ENCODE measurements at places on chromosomes 6 and 20.

DNA sequence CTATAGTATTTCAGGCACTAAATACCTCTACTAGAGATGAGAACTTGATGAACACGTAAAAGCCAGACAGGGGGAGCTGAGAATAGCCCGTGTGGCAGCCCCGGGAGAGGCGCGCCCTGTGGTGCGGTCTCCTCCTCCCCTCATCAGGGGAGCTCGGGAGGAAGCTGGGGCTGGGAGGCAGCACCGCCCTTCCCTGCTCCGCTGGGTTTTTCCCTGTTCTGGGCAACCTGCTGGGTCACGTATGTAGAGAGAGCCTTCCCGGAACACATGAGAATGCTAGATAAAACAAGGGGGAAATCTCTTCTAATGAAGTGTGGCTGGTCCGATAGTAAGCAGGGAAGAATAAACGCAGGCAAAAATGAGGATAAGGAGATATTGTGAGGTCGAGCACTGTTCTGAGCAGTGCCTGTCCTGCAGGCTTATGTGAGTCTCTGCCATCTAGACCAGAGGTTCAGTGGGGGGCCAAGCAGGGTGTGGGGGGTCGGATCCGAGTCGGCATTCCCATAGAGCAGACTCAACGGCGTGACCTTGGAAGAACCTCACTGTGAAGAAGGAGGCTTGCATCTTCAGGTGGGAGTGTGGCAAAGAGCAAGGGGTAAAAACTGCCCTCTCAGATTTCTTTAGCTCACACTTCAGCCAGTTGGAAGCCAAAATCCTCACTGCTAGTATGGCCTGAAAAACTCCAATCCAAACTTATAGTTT lies 13.4 kb upstream of the RPS6KA2 start:
- DNase-seq, result peak; percentile 58

DNA sequence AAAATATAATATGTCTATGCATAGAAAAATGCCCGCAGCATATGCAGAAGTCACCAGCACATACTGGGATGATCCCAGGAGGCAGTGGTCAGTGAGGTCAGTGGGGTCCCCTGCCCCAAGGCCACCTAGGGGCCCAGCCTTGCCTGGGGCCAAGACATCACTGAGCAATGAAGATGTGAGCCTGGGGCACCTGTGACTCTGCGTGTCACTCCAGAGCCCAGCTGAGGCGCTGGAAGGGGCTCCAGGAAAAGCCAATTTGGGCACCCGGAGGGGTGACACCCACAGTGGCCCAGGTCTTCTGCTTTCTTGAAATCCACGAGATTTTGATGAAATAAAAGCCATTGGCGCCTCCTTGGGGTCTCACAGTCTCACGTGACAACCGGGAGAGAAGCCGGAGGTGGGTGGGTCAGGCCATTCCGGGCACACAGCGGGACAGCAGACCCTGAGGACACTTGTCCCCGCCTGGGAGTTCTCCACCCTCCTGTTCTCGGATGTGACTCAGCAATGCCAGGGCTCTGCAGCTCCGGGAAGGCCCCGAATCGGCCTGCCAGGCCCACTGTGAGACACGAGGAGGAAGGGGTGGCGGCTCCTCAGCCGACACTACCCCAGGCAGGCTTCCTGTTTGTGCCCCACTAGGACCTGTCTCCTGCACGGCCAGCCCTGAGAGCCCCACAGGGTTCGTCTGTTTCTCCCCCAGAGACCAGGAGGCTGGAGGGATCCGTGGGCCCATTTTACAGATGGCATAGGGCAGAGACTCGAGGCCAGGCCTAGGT lies 24.4 kb upstream of the SLCO4A1 start:
- no peak for DNase-seq

DNA sequence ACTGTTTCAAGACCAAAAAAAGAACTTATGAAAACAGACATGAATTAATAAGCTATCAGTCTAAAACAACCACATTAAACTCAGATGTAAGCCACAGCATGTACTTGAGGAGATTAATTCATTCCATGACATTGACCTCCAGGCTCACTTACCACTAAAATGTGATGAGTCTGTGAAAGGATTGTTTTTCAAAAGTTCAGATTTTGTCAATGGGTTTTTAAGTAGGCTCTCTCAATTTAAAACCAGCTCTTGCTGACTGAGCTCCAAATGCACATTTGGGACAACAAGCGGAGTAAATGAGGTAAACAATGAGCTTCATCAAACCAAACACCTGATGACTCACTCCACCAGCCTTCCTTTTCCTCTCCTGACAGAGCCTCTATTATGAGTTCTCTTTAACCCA lies 197.0 kb downstream of the SIM1 start:
- no peak for DNase-seq

DNA sequence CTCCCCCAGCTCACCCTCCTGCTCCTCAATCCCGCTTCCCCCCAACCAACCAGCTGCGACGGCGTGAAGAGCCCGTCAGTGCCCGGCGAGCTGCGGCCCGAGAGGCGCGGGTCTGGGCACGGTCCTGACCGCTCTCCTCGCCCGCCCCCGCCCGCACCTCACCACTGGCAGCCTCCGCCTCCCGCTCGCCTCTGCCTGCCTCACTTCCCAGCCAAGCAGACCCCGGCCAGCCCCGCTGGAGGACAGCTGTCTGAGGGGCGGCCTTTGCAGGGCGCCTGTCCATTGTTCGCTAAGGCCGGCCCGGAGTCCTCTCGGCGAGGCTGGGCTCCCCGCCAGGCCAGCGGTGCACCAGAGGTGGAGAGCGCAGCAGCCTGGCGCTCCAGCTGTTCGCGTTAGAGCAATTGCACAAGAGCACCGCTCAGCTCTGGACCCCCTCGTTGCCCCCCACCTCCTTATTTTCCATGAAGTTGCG lies 1.3 kb downstream of the SOBP start:
- DNase-seq, result peak; percentile 85

DNA sequence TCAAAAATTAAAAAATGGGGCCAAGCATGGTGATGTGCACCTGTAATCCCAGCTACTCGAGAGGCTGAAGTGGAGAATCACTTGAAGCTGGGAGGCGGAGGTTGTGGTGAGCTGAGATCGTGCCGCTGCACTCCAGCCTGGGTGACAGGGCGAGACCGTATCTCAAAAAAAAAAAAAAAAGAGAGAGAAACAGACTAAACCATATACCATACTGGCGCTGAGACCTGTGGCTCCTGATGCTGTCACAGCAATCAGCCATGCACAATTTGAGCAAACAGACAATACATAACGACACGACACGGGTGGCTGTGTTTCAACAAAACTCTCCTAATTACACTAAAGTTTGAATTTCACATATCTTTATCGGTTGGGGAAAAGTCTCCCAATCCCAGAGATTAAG lies 14.9 kb upstream of the CBFA2T2 start:
- no peak for DNase-seq

DNA sequence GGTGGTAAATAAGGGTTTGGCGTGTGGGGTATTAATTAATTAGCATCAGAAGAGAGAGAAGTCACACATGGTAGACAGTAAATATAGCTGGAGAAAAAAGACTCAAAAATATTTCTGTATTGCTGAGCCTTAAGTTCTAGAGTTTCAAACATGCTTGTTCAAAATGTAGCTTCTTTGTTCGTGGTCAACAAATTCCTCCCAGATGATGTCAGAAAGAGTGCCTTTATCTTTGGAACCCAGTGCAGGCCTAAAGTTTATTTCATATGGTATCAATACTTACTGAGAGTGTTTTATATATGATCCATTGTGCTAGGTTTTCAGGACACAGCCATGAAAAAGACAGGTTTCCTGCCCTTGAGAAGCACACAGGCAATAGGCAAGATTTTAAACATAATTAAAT lies 18.3 kb downstream of the MARCKS start:
- DNase-seq, result no peak

- no peak for DNase-seq
Measured at GRCh38 chr20:32978009-32978335, 26.3 kb downstream of the SUN5 start.

- DNase-seq, result no peak
Measured at GRCh38 chr20:38311091-38311490, 7.1 kb downstream of the BPI start.

GRCh38 chr6:124854338-124854922 lies 107.8 kb upstream of the RNF217 start:
- no peak for DNase-seq

- DNase-seq, result no peak
Measured at GRCh38 chr20:20181322-20181721, 129.0 kb downstream of the CFAP61 start.

DNA sequence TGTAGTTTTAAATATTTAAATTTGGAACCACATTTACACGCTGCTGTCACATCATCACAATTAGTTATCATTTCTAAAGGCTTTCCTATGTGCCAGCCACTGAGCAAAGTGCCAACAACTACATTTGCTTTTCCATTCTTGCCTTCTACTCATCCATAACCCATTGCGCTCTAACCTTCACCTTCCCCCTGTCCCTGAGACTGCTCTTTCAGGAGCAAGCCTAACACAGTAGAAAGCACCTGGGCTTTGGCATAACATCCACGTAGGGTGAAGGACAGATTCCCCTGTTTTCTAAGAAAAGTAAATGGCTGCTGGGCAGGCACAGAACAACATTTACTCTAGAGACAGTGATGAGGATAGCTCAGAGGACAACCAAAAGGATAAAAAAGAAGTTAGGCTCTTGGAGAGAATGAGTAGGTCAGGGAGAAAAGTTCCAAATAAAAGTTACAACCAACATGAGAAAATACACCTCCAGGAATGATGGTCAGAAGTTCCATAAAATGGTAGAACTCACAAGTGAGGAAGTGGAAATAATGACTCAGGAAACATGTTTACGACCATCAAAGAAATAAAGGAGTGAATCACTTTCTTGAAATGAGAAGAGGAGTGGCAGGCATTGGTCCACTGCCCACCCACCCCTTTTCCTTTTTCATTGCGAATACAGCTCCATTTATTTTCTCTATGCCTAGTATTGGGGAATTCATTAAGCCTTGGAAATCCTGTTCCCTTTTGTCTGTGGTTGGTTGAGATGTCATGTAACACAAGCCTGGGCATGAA lies 77.2 kb downstream of the PFDN4 start:
- DNase-seq, result no peak

- DNase-seq, result no peak
Measured at GRCh38 chr6:150667977-150668716, 68.5 kb downstream of the PLEKHG1 start.

- no peak for DNase-seq
Measured at GRCh38 chr6:49662231-49662891, 25.7 kb upstream of the RHAG start.

DNA sequence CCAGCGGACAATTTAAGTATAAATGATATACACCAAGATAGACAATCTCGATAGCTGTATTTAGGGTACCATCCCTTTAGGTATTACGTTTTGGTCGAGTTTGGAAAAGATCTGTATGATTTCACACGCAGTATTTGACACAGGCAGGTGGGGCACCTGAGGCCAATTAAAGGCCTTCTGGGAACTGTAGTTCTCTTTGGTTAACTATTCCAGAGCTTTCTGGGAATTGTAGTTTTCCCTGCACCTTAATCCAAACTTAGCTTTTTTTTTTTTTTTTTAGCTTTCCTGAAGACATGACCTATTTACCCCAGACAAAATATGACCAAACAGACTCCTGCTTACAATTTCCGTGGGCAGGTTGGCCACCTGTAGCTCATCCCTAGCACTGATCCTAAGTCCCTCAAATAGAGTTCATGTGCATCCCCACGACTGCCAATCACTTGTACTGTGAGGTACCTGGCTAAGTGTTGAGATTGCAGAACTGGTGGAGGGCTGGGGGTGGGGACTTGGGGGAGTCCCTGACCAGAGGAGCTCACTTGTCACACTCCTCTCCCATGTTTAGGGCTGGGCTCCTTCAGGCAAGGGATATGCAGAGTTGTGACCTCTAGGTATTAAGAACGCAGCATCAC lies 999 bp upstream of the EHMT2 start:
- DNase-seq, result peak; percentile 66

DNA sequence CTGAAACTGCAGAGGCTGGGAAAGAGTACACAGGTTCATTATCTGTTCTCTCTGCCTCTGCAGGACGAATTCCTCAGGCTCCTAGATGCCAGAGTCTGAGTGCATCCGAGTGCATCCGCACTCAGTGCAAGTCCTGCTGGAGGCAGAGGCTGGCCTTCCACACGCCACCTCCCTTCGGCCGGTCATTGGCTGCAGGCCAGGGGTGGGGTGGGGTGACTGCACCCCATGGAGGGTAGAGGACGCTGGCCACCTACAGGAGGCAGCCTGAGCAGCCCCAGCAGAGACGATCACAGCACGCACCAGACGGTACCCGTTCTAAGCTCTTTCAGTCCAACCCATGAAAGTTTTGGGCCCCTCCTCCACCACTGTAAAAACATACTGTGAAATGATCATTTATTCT lies 11.7 kb downstream of the SFT2D1 start:
- peak; percentile 96 for DNase-seq

DNA sequence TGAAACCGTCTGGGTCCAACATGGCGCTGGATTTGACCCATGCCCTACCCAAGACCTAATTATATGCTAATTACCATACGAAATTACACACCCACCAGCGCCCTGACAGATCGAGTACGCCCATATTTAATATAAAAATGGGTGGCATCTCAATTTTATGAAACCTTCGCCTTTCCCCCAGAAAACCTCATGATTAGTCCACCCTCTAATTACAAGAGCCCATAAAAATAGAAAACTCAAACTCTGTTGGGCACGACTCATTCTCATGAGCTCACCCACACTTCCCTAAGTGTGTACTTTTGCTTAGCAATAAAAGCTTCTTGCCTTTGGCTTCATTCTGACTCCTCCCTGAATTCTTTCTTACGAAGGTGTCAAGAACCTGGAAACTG lies 136.4 kb downstream of the OR2B2 start:
- DNase-seq, result peak; percentile 18

- no peak for DNase-seq
Measured at GRCh38 chr20:38883081-38883980, 42.9 kb upstream of the FAM83D start.

GRCh38 chr6:145608850-145609249 lies 126.5 kb downstream of the EPM2A start:
- no peak for DNase-seq

DNA sequence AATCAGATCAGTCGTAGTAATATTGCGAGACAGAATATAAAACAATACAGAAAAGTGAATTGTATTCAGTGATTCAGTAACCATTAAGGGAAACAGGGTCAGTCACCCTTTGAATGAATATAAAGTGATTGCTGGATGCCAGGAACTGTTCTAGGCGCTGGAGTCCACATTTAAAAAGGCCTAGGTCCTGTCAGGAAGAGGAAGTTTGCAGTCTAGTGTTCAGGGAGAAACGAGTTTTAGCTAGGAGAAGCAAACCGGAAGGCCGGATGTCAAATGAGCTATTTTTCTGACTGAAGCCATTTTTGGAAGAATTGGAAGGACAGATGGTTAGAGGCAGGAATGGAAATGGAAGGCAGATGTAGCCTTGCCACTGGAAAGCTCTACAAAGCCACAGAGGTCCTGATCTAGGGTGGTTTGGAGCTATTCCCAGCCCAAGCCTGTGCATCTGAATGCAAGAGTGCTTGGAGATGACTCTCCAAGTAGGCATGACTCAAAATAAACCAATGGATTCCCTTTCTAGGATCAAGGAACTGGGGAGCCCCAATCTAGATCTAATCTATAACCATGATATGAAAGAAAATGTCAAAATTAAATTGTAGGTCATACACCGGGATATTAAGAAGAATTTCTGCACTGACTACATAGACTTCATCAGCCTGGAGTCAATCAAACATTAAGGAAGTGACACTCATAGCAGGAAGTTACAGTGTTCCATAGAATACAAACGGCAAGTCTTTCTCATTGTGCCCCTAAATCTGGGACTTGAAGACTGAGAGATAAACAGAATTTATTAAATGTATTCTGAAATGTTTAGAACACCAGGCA lies 36.8 kb upstream of the CDKAL1 start:
- DNase-seq, result peak; percentile 37
